Cardiac muscle cell (in vitro differentiated cells and primary cell): ENCODE measurements at places on chromosomes 3 and 15. TPM values are rescaled to one million over a fixed set of nuclear protein-coding genes. Genes with fewer than 3 reads are reported as not detected.

DNA sequence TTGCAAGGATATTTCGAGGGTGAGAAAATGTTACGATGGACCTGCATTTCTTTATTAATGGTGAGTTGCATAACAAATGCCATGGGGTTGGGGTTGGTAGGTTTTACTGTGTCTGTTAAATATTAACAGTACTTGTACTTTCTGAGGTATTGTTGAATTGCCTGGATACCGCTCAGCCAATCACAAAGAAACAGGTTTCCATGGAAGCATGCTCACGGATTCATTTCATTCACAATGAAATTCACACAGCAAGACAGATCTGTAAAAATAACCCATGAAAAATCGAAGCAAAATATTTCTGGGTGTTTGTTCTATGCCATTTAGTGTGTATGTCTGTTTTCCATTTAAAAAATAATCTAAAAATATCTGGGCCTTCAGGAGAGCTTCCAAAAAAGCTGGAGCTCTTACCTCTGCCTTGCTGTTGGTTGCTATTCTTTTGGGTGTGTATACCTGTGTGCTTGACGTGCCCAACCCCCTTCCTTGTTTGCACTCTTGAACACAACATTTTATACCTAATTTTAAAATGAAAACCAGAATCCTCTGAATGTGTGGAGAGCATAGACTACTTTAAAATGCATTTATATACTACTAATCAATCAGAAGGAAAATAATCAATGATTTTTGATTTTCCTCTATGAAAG, 479.8 kb upstream of the TBL1XR1 start:
- H3K4me1 ChIP-seq = no peaks in the 10 kb centered on the region
- no peak overlapping the region for H3K27ac ChIP-seq
- no peak overlapping the region for H3K4me3 ChIP-seq
- no peak for DNase-seq
- H3K36me3 ChIP-seq = no peaks in the 10 kb centered on the region

DNA sequence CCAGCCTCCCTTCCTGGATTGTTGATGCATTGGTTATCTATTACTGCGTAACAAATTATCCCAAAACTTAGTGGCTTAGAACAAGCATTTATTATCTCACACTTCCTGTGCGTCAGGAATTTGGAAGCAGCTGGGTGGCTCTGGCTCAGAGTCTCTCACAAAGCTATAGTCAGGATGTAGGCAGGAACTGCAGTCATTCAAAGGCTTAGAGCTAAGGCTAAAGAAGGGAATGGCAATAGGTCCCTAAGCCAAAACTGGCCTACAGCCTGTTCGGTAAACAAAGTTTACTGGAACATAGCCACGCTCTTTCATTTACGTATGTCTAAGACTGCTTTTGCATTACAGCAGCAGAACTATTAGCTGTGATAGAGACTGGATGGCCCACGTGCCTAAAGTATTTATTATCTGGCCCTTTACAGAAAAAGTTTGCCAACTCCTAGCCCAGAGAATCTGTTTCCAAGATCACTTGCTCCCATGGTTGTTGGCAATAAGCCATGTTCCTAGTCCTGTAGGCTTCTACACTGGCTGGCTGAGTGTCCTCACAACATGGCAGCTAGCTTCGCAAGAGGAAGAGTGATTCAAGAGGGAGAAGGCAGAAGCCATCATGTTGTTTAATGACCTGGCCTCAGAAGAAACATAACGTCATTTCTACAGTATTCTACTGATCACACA, 132.4 kb downstream of the SNRK start:
- H3K27ac ChIP-seq = no peak overlapping the region
- no peaks in the 10 kb centered on the region for H3K4me1 ChIP-seq
- H3K36me3 ChIP-seq = no peaks in the 10 kb centered on the region
- no peak overlapping the region for H3K4me3 ChIP-seq
- no peaks in the 10 kb centered on the region for H3K27me3 ChIP-seq

CCDC9B gene
- total RNA-seq = 8.2 and 9.6 TPM in 2 replicates

SLC28A2 gene
- total RNA-seq = not detected in 2 replicates

GRCh38 chr15:76343313-76343996, 6.9 kb downstream of the ISL2 start:
- no peaks in the 10 kb centered on the region for H3K36me3 ChIP-seq
- DNase-seq = no peak
- peaks cover 27% of the 10 kb centered on the region for H3K4me1 ChIP-seq
- no peak overlapping the region for H3K4me3 ChIP-seq
- peaks cover 100% of the 10 kb centered on the region for H3K27me3 ChIP-seq

DNA sequence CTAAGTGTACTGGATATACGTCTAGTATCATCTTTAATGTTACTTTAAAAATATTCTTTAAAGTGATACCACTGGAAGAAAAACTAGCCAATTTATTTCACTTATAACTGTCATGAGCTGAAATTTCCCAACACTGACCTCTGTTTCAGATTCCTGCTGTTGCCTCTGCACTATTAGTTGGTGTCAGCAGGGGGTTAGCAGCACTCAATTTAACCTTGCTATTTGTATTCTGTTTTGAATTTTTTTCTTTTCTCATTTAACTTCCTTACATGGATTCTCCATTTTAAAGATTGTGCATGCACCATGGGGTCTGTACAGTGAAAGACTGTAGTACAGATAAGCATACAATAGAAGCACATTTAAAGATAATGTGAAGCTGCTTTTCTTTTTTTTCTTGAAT, 169.2 kb downstream of the UBE2E2 start:
- no peak for DNase-seq
- H3K27me3 ChIP-seq = no peaks in the 10 kb centered on the region
- peaks cover 5% of the 10 kb centered on the region for H3K4me1 ChIP-seq
- H3K36me3 ChIP-seq = no peaks in the 10 kb centered on the region
- no peak overlapping the region for H3K27ac ChIP-seq
- no peak overlapping the region for H3K4me3 ChIP-seq

- no peak for DNase-seq
- no peaks in the 10 kb centered on the region for H3K36me3 ChIP-seq
- H3K4me1 ChIP-seq = no peaks in the 10 kb centered on the region
- H3K4me3 ChIP-seq = no peak overlapping the region
Measured at GRCh38 chr3:106339551-106339950, 470.7 kb upstream of the CBLB start.

GRCh38 chr3:128071771-128072453, 19.7 kb downstream of the SEC61A1 start:
- H3K4me3 ChIP-seq = no peak overlapping the region
- peaks cover 12% of the 10 kb centered on the region for H3K4me1 ChIP-seq
- peaks cover 31% of the 10 kb centered on the region for H3K36me3 ChIP-seq
- no peak overlapping the region for H3K27ac ChIP-seq

- H3K4me1 ChIP-seq = no peaks in the 10 kb centered on the region
- H3K27me3 ChIP-seq = no peaks in the 10 kb centered on the region
- no peaks in the 10 kb centered on the region for H3K36me3 ChIP-seq
- DNase-seq = no peak
- H3K4me3 ChIP-seq = no peak overlapping the region
Measured at GRCh38 chr15:80607287-80607980, 87.7 kb upstream of the ABHD17C start.

IMPG2 gene
- total RNA-seq = 0.33 and 0.49 TPM in 2 replicates

DNA sequence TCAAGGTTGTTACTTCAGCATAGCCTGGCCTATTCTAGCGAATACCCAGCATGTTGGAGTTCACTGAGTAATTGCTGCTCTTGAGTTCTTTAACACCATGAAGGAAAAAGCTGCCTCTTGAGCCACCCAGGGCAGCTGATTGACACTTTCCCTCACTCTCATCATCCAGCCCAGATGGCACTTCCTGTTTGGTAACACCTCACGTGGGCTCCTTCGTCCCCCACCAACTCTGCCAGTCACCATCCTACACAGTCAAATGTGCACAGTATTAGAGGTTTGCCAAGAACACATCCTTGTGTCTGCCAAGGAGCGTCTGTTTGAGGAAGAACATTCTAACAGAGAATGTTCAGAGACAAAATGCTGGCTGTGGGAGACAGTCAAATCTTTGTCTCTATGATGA, 266.3 kb downstream of the RPLP1 start:
- H3K27me3 ChIP-seq = no peaks in the 10 kb centered on the region
- no peak overlapping the region for H3K4me3 ChIP-seq
- H3K4me1 ChIP-seq = no peaks in the 10 kb centered on the region
- no peak for DNase-seq

CDC25A gene
- 12.6 and 22.0 TPM in 2 replicates for total RNA-seq

- no peak for DNase-seq
- H3K4me3 ChIP-seq = no peak overlapping the region
- no peaks in the 10 kb centered on the region for H3K4me1 ChIP-seq
- no peaks in the 10 kb centered on the region for H3K27me3 ChIP-seq
- no peak overlapping the region for H3K27ac ChIP-seq
Measured at GRCh38 chr3:39068556-39068955, 16.7 kb downstream of the WDR48 start.

DNA sequence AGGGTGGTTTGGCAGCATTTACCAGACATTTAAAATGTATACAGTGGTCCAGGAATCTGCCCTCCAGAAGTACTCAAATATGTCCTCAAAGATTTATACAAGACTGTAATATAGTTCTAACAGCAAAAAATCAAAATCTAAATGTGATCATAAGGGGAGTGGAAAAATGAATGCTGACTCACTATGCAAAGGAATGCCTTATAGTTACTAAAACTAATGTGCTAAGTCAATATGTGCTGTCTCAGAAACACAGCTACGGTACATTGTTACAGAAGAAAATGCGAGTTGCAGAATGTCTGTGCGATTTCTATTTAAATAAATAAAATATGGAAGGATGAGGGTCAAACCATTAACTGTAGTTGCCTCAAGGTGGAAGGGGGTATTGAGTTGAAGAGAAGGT, 230.1 kb upstream of the UBE2E1 start:
- H3K4me1 ChIP-seq = no peaks in the 10 kb centered on the region
- no peaks in the 10 kb centered on the region for H3K36me3 ChIP-seq
- no peak overlapping the region for H3K4me3 ChIP-seq
- no peaks in the 10 kb centered on the region for H3K27me3 ChIP-seq
- no peak overlapping the region for H3K27ac ChIP-seq

DNA sequence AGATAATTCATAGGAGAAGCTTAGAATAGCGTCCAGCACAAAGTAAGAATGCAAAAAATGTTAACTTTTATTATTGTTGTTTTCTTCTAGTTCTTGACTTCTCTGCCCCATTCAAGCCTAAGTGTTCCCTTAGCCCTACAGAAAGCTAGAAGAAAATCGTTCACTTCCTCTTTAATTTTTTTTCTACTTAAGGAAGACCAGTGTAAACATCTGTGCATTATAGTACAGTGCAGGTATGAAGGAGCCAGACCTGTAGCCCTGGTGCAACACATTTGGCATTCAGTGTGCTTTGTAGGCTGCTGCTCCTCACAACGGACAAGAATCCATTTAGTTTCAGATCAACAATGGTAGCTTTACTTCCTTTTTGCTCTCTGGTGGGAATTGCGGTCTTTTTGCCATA, 127.8 kb upstream of the SLC7A14 start:
- no peaks in the 10 kb centered on the region for H3K36me3 ChIP-seq
- H3K4me1 ChIP-seq = no peaks in the 10 kb centered on the region
- H3K4me3 ChIP-seq = no peak overlapping the region
- H3K27me3 ChIP-seq = no peaks in the 10 kb centered on the region
- H3K27ac ChIP-seq = no peak overlapping the region

DNA sequence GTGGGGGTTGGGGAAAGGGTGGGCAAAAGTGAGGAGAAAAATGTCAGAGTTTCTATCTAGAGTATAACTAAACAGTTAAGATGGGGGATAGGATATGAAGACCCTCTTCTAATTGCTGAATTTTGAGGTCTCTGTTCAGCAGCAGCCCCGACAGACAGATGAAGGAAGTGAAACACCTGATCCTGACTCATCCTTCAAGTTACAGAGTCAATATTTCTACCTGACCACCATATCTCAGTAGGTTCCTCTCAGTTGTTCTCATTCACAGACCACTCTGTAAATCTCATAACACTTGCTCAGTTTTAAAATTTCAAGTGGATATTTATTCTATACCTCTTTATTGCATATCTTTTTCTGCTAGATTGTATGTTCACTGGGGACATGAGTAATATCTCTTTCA, 69.5 kb downstream of the CCDC54 start:
- no peaks in the 10 kb centered on the region for H3K36me3 ChIP-seq
- H3K4me1 ChIP-seq = no peaks in the 10 kb centered on the region
- H3K4me3 ChIP-seq = no peak overlapping the region
- DNase-seq = no peak
- H3K27ac ChIP-seq = no peak overlapping the region

GRCh38 chr15:61759639-61760038, 300.6 kb downstream of the VPS13C start:
- DNase-seq = no peak
- H3K27me3 ChIP-seq = no peaks in the 10 kb centered on the region
- no peaks in the 10 kb centered on the region for H3K4me1 ChIP-seq
- no peaks in the 10 kb centered on the region for H3K36me3 ChIP-seq
- H3K4me3 ChIP-seq = no peak overlapping the region

DNA sequence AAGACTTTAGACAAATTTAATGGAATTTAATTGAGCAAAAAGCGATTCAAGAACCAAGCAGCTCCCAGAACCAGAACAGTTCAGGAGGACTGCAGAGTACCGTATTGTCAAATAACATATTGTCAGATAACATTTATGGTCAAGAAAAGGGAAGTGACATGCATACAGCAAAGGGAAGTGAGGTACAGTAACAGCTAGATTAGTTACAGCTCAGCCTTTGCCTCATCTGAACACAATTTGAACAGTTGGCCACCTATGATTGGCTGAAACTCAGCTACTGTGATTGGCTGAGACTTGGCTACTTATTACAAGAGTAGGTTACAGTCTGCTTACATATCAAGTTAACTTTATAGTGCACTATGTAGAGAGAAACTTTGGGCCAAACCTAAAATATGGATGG, 21.9 kb downstream of the ZFAND6 start:
- DNase-seq = no peak
- H3K4me1 ChIP-seq = peaks cover 7% of the 10 kb centered on the region
- H3K27ac ChIP-seq = no peak overlapping the region
- no peaks in the 10 kb centered on the region for H3K36me3 ChIP-seq

- H3K27me3 ChIP-seq = no peaks in the 10 kb centered on the region
- no peak overlapping the region for H3K4me3 ChIP-seq
- H3K4me1 ChIP-seq = no peaks in the 10 kb centered on the region
- H3K27ac ChIP-seq = no peak overlapping the region
- no peaks in the 10 kb centered on the region for H3K36me3 ChIP-seq
Measured at GRCh38 chr15:66190746-66191145, 62.8 kb downstream of the MEGF11 start.

DNA sequence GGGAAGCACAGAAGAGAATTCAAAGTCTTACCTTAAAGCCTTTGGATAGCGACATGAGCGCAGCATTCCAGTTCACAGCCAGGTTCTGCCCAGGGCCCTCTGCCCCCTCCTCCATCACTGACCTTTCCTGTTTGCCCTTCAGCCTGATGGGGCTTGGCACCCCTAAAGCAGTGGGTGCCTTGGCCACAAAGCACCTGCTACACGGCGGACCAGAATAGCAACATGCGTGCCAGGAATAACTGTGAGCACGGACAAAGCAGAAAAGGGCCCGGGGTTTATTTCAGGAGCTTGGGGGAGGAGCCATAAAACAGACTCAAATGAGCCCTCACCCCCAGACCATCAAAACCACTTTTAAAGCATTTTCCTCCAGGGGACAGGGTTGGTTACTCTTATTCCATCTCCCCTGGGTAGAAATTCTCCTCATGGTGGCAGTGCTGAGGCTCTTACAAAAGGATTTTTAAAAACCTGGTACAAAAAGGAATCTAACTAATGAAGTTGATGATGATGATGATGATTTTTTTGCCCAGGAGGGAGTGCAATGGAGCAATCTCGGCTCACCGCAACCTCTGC, 135.4 kb downstream of the KLF13 start:
- H3K4me3 ChIP-seq = no peak overlapping the region
- no peaks in the 10 kb centered on the region for H3K36me3 ChIP-seq
- H3K27ac ChIP-seq = no peak overlapping the region
- H3K4me1 ChIP-seq = no peaks in the 10 kb centered on the region

TYRO3 gene
- 13.2 and 17.2 TPM in 2 replicates for total RNA-seq
